ENCODE measurements at places on chromosomes 2 and 18.

GRCh38 chr18:58443671-58444070 lies 185.2 kb downstream of the ALPK2 start:
- DNase-seq: no peak

GRCh38 chr2:20538308-20539132 lies 91.6 kb downstream of the RHOB start:
- DNase-seq: no peak

DNA sequence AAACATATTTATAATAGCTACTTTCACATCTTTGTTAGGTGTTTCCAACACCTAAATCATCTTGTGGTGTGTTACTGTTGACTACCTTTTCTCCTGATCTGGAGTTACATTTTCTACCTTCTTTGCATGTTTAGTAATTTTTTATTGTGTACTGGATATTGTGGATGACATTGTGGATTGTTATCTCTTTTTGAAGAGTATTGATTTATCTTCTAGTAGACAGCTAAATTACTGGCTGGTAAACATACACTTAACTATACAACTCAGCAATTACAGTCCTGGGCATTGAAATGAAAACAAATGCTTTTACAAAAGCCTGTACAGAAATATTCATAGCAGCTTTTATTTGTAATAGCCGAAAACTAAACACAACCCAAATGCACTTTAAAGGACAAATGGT lies 150.8 kb downstream of the PTRHD1 start:
- DNase-seq: no peak

GRCh38 chr2:55761024-55761423 lies 67.4 kb upstream of the PNPT1 start:
- no peak for DNase-seq

DNA sequence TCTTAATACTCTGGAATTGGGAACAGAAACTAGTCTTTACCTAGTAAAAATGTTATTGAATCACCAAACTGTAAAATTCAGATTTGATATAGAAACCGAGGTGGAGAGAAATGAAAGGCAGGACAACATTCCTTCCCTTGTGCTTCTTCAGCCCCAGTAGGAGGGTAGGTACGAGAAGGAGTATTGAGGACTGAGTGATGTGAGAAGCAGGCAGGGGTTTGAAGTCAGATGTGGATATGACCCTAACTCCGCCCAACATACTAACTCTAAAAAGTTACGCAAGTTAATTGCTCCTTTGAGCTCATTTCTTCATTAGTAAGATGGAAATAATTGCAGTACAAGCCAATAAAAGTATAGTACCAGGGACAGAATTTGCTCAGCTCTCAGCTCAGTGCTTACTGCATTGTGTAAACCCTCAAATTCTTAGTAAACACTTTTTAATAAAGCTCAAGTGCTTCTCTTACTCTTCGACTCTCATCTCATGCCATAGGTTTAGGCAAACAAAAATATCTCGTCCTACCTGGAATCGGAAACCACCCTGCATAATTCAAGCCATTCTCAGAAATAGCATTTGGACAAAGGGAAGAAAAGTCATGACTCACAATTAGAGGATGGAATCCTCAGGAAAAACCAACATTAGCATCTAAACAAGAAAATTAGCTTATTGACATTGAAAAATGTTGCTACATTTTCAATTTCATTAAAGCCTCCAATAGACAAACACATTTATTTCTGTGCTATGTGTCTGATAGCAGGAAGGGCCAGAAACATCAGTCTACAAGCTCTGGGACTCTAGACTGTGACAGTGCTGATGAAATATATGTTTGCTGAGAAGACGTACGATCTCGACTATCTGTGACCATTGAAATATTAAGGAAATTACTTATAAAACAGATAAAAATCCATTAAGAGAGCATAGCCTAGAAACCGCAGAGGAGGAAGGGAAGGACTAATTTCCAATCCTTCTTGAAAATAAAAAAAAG lies 161.3 kb downstream of the HNMT start:
- DNase-seq: no peak

GRCh38 chr18:77777163-77777562 lies 527.5 kb downstream of the GALR1 start:
- no peak for DNase-seq

Data from NCI-H1092 (cell line).